ENCODE measurements at places on chromosomes 1 and 21.

DNA sequence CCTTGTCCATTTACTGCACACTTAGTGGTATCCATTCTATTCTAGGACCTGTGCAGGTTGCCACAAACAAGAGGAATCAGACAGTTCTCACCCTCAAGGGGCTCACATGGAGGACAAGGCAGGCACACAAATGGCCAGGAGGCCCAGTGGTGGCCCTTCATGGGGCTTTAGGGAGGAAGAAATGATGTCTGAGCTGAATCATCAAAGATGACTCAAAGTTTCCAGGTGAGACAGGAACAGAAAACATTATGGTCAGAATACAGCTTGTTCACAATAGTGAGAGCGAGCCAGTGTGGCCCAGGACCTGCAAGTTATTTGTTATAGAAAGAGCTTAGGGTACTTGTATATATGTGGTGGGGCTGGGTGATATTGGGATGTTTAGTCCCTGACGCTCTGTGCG, 26.4 kb downstream of the SHISAL2A start:
- no peak for DNase-seq

GRCh38 chr1:10788592-10789006, 7.8 kb downstream of the CASZ1 start:
- no peak for DNase-seq

DNA sequence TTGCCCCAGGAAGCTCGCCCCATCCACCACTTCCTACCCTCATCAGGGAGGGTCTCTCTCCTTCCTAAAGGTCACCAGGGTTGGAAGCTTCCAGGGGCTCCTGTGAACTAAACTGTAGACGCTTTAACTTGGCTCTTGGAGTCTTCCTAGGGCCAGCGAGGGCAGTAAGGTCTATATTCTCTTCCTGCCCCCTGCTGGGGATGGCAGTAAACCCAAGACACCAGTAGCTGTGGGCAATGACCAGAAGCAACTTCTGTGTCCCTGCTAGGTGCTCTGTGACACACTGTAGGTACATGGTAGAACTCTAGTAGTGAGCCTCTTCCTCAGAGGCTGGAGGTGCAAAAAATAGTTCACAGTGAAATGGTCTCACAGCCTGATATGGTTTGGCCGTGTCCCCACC, 30.0 kb downstream of the KCND3 start:
- no peak for DNase-seq

GRCh38 chr1:29958271-29958670, 721.9 kb downstream of the PTPRU start:
- DNase-seq = no peak

GRCh38 chr1:34166191-34166624, 1.2 kb upstream of the CSMD2 start:
- no peak for DNase-seq

DNA sequence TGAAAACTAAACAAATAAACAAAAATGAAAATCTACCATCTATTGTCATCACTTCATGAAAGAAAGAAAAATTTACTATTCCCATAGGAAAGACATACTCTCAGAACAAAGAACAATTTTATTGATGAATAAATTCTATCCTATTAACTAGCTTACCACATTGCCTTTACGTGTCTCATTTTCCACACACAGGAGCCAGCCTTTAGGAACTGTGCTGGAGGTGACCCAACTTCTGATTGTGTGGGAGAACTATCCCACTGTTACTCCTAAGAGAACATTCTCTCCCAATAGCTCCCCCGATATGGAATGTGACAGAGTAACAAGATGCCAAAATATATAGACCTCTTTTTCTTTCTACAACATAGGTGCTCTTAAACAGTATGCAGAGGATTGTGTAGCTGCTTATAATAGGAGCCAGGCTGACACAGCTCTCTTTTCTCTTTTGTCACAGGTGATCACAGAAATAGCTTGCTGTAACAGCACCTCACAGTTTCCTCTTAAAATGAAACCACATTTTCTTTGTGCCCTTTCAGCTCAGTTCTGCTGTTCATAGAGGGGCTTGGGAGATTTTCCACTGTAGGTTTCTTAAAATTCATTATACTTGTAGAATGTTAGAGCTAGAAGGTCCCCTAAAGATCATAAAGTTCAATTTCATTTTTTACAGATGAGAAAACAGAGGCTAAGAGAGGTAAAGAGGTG, 35.5 kb downstream of the C21orf91 start:
- no peak for DNase-seq

DNA sequence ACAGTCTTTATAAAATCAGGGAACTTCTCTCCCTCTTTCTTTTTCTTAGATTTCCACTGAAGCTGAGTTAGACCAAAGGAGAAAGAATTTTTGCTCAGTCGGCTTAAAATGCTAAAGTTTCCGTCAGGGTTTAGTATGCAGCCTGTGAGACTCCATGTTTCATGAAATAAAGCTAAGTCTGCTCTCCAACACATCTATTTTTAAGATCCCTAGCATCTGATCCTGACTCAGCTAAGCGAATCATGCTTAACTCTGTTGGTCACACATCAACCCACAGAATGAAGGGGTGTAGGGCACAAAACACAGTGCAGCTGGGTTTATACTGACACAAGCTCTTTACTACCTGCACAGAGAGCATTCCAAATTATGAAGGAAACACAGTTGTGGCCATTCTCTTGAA, 102.4 kb upstream of the ZNF281 start:
- DNase-seq = no peak

DNA sequence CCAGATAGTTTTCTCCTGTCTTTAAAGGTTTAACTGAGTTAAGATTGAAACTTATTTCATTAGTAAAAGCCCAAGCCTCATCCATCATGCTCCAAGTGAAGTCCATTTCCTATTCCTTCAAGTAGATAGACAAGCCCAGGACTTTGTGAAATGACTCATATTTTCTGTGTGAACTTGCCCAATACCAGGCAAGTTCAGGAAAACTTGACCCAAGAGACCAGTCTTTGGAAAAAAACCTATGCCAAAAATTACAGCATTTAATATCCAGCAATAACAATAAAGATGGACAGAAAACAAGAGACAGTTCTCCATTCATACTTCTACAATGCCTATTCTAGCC, 405 bp upstream of the RAB29 start:
- DNase-seq = no peak

GRCh38 chr21:41764558-41765419, 2.1 kb downstream of the RIPK4 start:
- DNase-seq = no peak

- no peak for DNase-seq
These were observed 430 bp downstream of the RBM15 start for GRCh38 chr1:110339407-110340206.

DNA sequence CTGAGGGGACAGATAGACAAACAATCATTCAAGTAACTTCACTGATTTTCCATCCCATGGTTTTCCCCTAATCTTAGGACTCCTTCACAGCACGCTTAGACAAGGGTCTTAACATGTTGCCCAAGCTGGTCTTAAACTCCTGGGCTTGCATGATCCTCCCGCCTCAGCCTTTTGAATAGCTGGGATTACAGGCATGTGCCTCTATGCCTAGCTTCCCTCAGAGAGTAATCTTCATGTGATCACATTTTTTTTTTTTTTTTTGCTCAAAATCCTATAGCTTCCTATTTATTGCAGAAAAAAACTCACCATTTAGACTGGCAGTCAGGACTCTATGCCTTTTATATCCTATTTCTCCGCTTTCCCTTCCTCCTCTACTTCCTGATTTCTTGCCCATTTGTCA, 90.4 kb upstream of the DPH5 start:
- DNase-seq = no peak

DNA sequence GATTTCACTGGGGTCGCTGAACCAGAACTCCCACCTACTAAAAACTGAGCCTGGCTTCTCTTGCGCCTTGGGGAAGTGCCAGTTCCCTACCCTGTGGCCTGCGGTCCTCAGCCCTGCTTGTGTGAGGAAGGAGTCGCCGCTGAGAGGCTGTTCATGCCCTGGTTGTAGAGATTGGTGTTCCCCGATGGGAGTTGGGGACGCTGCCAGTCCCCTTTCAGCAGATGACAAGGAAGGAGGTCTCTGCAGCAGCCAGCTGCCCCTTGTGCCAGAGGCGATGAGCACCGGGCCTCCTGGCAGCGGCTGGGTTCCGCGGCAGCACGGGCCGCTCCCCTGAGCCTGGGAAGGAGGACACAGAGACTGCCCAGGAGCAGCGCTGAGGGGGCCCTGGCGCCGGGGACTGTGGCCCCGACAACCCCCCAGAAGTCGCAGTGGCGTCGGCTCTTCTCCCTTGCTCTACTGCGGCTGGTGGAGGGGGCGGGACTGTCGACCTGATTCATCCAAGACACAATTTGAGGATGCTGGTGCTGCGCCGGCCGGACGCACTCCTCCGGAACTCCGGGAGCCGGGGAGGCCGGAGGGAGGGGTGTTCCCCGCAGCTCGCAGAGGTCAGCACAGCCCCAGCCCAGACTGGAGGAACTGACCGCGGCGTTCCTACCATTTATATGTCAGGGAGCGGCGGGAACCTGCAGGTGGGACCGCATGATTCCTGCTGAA, 12.0 kb upstream of the ADORA3 start:
- no peak for DNase-seq

- DNase-seq = no peak
These were observed 193.2 kb downstream of the TRABD2B start for GRCh38 chr1:47803815-47804501.

GRCh38 chr1:16081636-16082035, 8.2 kb upstream of the FAM131C start:
- DNase-seq = no peak

GRCh38 chr1:150575072-150575489, 4.3 kb downstream of the MCL1 start:
- DNase-seq = no peak

- no peak for DNase-seq
These were observed 17.5 kb downstream of the LRRIQ3 start for GRCh38 chr1:74180490-74180889.

GRCh38 chr1:157770442-157771043, 6.4 kb downstream of the FCRL2 start:
- DNase-seq = no peak

DNA sequence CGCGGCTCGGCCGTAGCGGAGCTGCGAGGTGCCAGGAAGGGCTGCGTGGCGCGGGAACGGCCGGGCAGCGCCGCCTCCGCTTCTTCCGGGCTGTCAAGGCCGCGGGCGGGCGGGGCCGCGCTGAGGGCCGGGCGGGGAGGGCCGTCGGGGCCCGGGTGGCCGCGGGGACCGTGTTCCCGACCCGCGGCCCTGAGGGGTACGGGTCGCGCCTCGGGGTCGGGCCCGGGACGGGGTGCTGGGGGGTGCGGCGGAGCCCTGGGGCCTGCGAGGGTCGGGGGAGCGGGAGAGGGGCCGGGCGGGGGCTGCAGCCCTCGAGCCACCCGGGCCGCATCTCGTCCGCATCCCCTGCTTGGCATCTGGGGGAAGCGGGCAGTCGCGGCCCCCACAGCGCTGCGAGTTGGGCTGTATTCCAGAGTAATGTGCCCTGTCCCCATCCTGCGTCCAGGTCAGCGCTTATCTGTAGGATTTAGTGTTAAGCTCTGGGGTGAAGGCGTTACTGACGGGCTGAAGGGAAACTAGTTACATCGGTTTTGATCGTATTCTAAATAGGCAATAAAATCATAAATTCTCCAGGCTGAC, 379 bp downstream of the RER1 start:
- no peak for DNase-seq

DNA sequence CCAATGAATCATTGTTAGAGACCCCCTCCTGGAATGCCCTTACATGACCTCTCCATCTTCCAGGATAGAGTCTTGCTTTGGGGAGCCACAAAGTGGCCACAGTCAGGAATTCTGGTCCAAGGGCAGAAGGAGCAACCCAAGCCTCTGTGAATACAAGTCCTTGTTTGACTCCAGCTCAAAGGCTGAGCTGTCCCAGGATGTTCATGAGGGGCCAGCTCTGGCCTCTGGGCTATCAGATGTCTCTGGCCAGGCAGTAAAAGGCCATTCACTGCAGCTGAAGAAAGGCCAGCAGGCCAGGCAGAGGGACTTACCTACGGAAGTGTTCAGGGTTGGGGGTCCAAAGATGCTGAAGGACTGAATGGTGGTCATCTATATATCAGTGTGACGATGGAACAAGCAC, 98.3 kb upstream of the IPO9 start:
- no peak for DNase-seq

DNA sequence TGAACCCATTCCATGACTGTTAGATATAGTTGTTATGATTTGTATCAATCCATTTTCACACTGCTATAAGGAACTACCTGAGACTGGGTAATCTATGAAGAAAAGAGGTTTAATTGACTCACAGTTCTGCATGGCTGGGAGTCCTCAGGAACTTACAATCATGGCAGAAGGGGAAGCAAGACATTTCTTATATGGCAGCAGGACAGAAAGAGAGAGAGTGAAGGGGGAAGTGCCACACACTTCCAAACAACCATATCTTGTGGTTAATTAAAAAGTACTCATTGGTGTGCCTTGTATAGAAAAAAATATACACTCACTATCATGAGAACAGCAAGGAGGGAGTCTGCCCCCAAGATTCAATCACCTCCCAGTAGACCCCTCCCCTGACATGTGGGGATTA, 137.6 kb upstream of the NBPF11 start:
- DNase-seq = no peak
